ENCODE measurements at places on chromosomes 16 and 17.

DNA sequence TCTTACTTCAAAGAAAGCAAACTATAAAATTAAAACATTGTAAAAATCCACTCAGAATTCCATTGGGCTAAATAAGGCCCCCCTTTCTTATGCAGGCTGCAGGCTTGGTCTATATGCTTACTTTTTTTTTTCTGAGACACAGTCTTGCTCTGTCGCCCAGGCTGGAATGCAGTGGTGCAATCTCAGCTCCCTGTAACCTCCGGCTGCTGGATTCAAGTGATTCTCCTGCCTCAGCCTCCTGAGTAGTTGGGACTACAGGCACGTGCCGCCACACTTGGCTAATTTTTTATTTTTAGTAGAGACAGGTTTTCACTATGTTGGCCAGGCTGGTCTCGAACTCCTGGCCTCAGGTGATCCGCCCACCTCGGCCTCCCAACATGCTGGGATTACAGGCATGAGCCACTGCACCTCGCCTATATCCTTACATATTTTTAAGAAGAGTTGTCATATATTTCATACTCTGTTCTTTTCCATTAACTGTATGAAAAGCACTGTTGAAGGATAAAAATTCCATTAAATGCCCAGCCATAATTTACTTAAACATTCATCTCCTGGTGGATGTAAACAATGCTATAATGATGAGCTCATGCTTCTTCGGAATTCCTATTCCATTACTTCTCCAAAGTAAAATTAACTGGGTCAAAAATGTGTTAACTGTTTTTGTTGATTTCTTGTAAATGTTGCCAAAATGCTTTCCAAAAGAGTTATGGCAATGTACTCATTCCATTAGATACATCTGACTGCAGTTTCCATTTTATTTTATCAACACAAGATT, 17.8 kb downstream of the SNN start:
- DNase-seq: peak; percentile 13

DNA sequence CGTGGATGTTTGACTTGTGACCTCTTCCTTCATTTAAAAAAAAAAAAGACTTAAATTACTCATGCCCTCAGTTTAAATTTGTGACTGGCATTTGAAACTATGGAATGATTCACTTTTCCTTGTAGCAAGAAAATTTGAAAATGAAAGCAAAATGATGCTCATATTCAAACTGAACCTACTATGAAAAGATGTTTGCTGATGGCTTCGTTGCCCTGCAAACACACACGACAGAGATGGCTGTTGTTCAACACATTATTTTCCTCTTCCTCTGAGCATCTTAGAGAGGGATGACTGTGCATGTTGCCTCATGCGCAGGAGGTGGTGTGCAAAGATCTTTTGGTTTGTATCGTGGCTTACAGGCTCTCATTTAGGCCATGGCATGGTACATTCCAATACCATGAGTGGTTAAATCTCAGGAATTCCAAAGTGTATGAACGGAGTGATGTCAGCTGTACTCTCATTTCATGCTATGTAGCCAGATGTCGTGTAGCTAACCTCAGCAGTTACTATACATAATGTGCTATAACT, 164.5 kb downstream of the PRKCA start:
- DNase-seq: peak; percentile 99

GRCh38 chr16:88686062-88686438, 257 bp downstream of the SNAI3 start:
- no peak for DNase-seq

DNA sequence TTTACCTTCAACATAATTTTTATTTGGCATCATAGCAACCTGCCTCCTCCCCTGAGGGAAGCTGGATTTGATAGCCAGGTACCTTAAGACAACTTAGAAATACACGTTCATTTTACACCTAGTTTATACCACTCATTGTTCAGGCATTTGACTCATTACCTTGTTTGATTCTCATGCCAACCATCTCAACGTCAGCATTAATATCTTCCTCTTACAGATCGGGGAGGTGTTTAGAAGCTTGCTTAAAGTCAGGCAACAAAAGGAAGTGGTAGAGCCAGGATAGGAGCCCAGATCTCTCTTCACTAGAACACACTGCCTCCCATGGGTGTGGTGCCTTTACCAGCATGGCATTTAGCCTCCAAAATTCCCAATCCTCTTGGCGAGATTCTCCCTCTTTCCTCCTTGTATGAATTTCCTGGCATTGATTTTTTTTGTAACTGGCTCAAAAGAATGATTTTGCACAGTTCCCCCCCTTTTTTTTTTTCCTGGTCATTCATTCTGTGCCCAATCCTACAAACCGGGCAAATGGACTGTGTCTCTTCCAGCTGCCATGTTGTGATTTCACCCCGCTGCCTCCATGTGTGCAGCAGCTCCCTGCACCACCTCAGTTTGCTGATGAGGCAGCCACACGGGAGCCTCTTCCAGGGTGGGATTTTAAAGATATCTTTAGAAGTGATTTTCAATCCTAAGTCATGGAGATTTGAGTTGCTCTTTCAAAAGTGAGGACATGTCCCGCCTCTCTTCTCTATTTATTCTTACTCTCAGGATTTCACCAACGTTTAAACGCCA, 383.6 kb downstream of the UTP18 start:
- DNase-seq: no peak

DNA sequence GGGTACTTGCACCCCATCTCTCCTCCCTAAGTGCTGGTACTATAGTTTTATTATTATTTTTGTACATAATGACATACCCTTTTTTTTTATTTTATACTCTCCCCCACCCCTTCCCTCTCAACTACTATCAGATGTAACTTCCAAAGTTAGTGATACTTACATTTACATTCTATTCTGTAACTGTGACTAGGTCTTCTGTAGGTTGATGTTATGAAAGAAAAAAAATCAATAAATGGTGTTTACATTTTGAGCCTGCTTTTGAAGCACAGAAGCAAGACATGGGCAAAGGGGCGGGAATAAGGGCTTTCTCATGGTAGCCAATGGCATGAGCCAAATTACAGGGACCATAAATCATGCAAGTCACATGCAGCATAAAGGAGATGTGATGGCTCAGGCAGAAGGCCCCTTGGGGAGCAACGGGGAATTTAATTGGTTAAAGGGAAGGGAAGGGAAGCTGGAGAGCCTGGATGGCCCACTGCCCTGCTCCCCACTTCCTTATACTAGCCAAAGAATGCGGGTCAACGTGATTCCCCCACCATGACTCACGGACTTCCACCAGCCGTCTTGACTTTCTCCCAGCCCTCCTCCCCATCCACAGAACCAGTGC, 2.4 kb upstream of the ACSF2 start:
- peak; percentile 72 for DNase-seq

- DNase-seq: no peak
Measured at GRCh38 chr16:56708525-56709442, 21.1 kb upstream of the NUP93 start.

- no peak for DNase-seq
Measured at GRCh38 chr16:57540387-57540786, 2.1 kb upstream of the ADGRG5 start.

- DNase-seq: no peak
Measured at GRCh38 chr17:38996660-38997337, 29.6 kb upstream of the FBXO47 start.

- DNase-seq: no peak
Measured at GRCh38 chr17:57955183-57955931, at the start of gene CUEDC1. Gene CUEDC1 (minus strand): TSS chr17:57955412. CDS start chr17:57885564, 69,848 bp downstream.

DNA sequence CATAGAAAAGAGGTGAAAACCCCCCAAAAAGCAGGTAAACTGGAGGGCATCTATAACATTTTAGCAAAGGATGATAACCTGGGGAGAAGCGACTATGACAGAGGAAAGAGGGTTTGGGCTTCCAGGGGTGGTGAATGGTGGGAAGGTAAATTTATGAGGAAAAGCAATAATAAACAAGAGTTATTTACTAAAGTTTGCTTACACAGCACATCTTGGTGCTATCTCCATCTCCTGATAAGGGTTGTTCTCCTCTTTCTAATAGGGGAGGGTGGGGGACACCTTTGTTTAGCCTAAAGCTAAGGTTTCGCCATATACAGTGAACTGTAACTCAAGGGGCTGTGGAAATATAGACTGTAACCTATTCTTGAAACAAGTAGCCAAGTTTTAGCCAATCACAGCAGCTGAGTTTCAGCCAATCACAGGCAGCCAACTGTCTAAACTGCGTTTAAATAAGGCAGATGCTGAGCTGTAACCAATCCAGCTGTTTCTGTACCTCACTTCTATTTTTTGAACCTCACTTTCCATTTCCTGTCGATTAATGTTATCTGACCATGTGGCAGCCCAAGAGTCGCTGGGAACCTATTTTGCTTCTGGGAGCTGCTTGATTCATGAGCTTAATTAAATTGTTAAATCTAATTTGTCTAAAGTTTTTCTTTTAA, 191.8 kb downstream of the MAP2K6 start:
- DNase-seq: no peak

- peak; percentile 70 for DNase-seq
Measured at GRCh38 chr17:58913971-58914769, 158.5 kb downstream of the PPM1E start.

DNA sequence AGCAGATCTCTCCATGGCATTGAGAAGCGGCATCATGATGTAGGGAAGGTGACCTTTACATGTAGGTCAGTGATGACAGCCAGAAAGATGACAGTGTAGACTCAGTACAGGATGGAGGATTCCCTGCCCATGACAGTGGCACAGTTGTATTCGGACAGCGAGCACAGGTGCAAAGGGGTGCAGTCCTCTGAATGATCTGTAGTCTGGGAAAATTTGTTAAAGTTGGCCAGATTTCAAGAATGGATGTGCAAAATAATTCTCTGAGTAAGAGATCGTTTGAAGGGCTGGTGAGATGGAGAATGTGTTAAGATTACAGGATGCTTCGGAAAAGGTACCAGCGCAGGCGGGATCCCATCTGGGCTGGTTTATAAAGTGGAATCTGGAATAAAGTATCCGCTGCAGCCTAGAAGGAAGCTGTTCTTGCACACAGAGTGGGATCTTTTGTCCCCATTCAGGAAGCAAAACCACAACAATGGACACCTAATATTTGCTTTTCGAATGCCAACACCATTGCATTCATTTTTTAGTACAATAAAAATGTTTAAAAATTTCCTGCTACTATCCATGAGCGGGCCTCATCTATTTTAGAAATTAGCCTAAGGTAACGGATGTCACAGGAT, 101.2 kb downstream of the RPTOR start:
- DNase-seq: no peak

- DNase-seq: peak; percentile 31
Measured at GRCh38 chr17:72724267-72724666, 368.2 kb downstream of the SLC39A11 start.

DNA sequence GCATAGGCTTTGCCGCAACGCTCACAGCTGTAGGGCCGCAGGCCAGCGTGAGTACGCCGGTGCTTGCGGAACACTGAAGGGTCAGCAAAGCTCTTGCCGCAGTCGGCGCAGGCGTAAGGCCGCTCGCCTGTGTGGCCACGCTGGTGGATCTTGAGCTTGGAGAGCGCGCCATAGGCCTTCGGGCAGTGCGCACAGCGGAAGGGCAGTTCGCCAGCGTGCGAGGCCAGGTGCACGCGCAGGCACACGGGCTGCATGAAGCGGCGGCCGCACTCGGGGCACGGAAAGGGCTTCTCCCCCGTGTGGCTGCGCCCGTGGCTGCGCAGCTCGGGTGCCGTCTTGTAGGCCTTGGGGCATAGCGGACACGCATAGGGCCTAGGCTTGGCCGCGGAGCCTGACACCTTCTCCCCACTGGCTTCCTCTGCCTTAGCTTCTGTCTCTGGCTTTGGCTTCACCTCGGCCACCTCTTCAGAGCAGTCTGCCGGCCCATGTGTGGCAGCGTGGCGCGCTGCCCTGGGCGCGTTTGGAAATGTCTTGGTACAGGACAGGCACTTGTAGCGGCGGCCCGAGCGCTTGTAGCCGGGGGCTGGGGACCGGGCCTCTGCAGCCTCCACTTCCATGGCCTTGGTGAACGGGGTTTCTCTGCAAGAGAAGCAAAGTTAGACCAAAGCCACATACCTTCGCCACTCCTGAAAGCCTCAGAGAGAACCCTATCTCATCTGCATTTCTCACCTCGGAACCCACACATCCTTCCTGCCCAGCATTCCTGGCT, 10.0 kb downstream of the ZNF668 start:
- no peak for DNase-seq

- DNase-seq: no peak
Measured at GRCh38 chr17:79116575-79117368, 42.1 kb downstream of the ENGASE start.

DNA sequence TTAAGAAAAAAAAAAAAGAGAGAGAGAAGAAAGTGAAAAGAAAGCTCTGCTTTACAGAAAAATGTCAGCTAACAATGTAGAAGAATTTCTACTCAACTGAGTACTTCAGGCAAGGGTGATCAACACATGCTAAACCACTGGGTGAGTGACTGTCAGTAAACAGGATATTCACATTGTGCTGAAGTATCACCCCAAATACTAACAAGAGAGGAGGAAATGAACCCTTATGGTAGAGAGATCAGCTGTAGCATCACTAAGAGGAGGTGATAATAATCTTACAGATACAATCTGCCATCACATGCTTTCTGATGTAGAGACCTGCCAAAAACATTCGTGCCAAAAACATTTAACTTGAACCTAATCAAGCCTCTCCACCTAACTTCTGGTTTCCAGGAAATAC, 30.7 kb upstream of the ICAM2 start:
- no peak for DNase-seq

DNA sequence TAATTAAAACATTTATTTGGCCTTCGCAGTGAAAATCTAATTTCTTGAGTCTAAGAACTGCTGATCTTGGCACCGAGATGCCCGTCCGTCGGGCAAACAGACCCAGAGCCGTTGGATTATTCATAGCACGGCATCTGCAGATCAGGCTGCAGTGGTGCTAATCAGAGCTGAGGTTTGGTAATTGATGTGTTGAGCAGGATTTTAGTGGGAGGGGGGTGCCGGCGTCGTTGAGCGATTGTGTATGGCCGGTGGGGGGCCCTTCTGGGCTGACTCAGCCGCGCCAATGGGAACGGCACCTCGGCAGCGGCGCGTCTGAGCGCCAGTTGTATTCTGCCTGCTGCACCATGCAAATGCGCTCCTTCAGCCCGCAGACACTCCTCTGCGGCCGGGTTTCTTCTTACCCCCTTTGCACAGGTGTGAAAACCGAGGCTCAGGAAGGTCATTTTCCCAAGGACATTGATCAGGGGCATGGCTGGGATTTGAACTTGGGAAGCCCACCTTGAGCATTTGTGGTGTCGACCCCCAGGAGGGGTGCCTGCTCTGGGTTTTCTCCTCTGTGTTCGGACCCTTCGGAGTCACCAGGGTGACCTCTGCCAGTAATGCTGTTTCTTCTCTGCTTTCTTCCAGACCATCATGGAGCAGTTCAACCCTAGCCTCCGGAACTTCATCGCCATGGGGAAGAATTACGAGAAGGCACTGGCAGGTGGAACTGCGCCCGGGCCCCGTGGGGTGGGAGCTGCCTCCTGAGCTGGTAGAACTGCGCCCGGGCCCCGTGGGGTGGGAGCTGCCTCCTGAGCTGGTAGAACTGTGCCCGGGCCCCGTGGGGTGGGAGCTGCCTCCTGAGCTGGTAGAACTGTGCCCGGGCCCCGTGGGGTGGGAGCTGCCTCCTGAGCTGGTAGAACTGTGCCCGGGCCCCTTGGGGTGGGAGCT, 18.4 kb downstream of the BAIAP2 start:
- no peak for DNase-seq

- DNase-seq: peak; percentile 33
Measured at GRCh38 chr16:53821487-53821886, 117.5 kb downstream of the FTO start.

GRCh38 chr17:60095381-60095780, 16.7 kb upstream of the HEATR6 start:
- no peak for DNase-seq

All from renal cortical epithelial cell (primary cell).